Prostate gland (tissue), 2 donors: ENCODE measurements at places on chromosomes 4 and X. TPM values are rescaled to one million over a fixed set of nuclear protein-coding genes. Genes with fewer than 3 reads are reported as not detected.
A peak's percentile ranks its signal among the peaks of the same experiment; 100 is the strongest.

- H3K27ac ChIP-seq = no peak overlapping the region
- no peak for DNase-seq
- H3K4me3 ChIP-seq = no peak overlapping the region
- H3K27me3 ChIP-seq = no peaks in the 10 kb centered on the region
- H3K4me1 ChIP-seq = no peaks in the 10 kb centered on the region
Measured at GRCh38 chrX:71991164-71991563, 80.5 kb downstream of the NHSL2 start.

DNA sequence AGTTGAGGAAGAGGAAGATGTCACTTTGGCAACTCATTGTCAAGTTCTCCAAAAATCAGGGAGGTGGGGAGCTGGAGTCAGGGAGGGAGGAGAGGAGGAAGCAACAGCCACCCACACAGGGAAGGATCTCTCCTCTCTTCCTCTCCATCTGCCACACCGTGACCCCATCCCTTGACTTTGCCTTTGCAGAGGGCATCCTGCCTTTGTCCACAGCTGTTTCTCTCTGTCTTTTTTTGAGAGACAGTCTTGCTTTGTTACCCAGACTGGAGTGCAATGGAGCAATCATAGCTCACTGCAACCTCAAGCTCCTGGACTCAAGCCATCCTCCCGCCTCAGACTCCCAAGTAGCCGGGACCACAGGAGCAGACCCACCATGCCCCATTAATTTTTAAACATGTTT is 276.0 kb downstream of the SHOX start:
- no peak for DNase-seq
- H3K27me3 ChIP-seq = no peaks in the 10 kb centered on the region
- H3K4me3 ChIP-seq = no peak overlapping the region
- H3K4me1 ChIP-seq = no peaks in the 10 kb centered on the region
- no peak overlapping the region for H3K27ac ChIP-seq

DNA sequence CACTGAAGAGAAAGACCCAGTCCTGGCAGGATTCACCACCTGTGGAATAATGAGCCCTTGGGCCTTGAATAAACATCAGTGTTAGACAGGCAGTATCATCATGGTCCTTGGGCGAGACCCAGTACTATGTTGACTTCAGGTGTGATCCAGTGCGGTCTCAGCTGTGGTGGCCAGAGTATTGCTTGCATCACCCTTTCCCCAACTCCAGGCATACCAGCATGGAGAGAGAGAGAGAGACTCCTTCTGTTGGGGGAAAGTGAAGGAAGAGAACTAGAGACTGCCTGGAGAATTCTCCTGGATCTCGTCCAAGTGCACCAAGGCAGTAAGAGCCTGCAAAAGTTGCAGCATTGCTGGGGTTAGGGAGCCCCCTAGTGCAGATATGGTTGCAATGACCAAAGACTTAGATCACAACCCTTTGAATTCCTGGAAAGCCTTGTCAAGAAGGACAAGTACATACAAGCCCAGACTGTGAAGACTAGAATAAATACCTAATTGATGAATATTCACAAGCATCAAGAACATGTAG is 61.1 kb upstream of the VAMP7 start:
- no peaks in the 10 kb centered on the region for H3K4me1 ChIP-seq
- no peaks in the 10 kb centered on the region for H3K27me3 ChIP-seq
- DNase-seq = peak; percentile 58
- H3K4me3 ChIP-seq = no peak overlapping the region
- H3K36me3 ChIP-seq = no peaks in the 10 kb centered on the region

DNA sequence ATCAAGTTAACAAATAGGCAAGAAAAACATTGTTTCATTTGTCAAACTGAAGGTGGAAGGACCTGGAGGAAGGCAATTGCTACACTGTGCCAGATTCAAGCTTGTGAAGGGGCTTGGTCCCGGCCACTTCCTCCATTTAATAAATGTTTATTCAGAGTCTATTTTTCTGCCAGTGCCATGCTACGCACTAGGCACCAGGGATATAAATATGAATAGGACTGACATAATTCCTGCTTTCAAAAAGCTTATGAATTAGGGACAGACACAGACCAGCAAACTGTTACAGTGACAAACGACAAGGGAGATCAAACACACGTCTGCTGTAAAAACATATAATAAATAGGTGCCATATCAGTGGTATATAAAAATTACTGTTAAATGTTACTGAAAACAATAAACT is 571 bp downstream of the TLR6 start:
- no peaks in the 10 kb centered on the region for H3K36me3 ChIP-seq
- H3K27ac ChIP-seq = no peak overlapping the region
- no peak for DNase-seq
- no peaks in the 10 kb centered on the region for H3K4me1 ChIP-seq
- no peaks in the 10 kb centered on the region for H3K27me3 ChIP-seq

DNA sequence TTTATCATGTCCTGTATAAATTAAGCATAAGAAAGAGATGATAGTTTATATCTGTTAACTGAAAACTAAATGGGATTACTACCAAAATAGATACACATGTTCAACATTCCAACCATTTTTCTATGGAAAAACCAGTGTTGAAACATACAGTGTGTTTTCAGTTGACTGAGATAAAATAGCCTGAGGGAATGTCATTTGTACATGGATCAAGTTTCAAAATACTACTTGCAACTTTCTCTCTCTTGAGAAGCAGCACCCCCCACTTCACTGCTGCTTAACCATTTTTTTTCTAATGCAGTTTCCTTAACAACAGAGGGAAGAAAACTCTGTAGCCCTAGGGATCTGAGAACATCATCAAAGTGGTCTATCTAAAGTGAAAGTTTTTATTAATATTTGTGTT is 70.8 kb downstream of the NPNT start:
- H3K36me3 ChIP-seq = no peaks in the 10 kb centered on the region
- H3K27me3 ChIP-seq = no peaks in the 10 kb centered on the region
- no peak overlapping the region for H3K4me3 ChIP-seq
- H3K4me1 ChIP-seq = no peaks in the 10 kb centered on the region
- H3K27ac ChIP-seq = no peak overlapping the region

Gene BTC
- total RNA-seq = 3.3 TPM

Gene RNF113A
- total RNA-seq = 13.2 TPM

DNA sequence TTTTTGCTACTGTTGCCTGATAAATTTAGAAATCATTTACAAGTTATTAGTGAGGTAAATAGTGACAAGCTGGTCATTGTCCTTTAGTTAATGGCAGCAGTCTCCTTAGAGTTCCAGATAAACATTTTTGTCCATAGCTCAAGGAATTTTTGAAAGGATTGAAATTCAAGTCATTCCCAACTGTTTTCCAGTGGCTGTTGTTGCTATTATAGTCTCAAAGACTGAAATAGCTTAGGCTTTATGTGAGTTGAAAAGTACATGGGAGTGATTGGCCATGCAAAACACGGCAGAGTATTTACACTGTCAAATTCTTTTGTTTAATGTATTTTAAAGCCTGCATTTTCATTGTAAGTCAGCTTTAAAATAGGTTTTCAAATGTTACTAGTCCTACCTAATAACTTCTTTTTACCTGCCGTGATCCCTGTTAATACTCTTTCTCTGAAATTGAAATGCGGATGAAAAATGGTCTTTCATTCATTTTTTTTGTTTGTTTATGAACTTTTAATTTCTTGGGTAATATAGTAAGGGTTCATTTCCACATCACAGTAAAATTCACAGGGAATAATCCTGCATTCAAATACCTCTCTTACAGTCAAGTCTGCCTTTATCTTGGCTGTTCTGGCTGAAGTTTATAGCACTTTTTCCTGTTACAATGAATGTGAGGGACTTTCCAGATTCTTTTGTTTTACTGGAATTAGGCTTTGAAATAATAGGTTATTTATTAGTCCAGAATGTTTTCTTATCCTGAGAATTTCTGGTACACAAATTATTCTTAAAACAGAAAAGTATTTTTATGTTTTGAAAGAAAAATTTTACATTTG is 85.1 kb downstream of the PDLIM5 start:
- H3K27ac ChIP-seq = no peak overlapping the region
- no peak overlapping the region for H3K4me3 ChIP-seq
- H3K27me3 ChIP-seq = no peaks in the 10 kb centered on the region
- H3K36me3 ChIP-seq = no peaks in the 10 kb centered on the region

Gene TMEM31
- total RNA-seq = 7.6 TPM

GRCh38 chr4:14925471-14925870 is 76.8 kb upstream of the CPEB2 start:
- no peaks in the 10 kb centered on the region for H3K27me3 ChIP-seq
- no peak overlapping the region for H3K4me3 ChIP-seq
- no peak overlapping the region for H3K27ac ChIP-seq
- no peaks in the 10 kb centered on the region for H3K4me1 ChIP-seq
- DNase-seq = no peak

DNA sequence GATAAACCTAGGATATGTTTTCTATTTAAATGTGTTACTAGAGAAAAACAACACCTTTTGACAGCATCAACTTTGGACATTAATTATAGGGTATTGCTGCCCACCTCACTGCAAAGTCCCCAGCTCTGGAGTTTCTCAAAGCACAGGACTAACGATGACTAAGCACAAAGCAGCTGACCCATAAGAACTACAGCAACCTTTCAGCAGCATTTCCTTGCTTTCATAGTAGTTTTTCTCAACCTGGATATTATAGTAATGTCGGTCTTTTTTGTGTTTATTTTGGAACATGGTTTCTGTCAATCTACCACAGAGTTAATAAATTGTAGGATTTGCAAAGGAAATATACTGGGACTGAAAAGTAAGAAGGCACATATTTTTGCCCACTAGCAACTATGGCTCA is 21.5 kb downstream of the HHIP start:
- H3K27me3 ChIP-seq = no peaks in the 10 kb centered on the region
- no peak overlapping the region for H3K27ac ChIP-seq
- H3K4me1 ChIP-seq = no peaks in the 10 kb centered on the region
- no peak for DNase-seq
- no peaks in the 10 kb centered on the region for H3K36me3 ChIP-seq
- no peak overlapping the region for H3K4me3 ChIP-seq

DNA sequence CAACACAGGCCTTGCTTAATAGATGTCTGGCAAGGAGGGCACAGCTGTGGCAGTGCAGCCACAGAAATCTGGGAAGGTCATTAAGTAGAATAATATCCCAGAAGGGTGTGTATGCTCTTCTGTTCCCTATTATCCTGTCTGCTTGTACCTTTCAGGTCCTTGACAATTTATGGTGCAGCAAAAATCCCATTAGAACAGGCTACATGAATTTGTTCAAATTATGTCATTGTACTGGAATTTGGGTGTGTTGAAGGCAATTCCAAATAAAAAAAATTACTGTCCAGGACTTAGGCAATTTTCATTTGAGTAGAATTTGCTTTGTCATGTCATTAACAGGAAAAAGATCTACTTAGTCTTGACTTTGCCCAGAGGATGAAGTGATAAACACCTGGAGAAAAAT is 192.1 kb downstream of the IDS start:
- no peaks in the 10 kb centered on the region for H3K36me3 ChIP-seq
- no peaks in the 10 kb centered on the region for H3K4me1 ChIP-seq
- no peaks in the 10 kb centered on the region for H3K27me3 ChIP-seq
- H3K4me3 ChIP-seq = no peak overlapping the region
- H3K27ac ChIP-seq = no peak overlapping the region
- DNase-seq = no peak

DNA sequence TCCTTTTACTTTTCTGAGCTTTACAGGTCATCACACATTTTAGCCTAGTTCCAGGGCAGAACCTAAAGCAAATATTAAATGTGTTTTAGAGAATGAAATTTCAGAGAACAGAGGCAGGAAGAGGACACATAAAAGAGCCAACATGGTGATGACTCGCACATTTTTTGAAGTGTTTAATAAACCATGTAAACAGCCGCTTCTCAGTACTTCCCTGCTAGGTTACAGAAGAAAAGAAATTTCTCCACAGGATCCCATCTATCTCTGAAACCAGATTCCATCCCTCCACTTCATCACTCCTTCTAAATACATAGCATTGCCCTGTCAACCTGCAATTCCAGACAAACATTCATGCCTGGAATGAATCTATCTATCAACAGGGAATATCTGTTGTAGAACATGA is 949.5 kb upstream of the PCDH7 start:
- H3K27me3 ChIP-seq = no peaks in the 10 kb centered on the region
- no peaks in the 10 kb centered on the region for H3K4me1 ChIP-seq
- no peak overlapping the region for H3K4me3 ChIP-seq

- H3K27ac ChIP-seq = no peak overlapping the region
- H3K27me3 ChIP-seq = no peaks in the 10 kb centered on the region
- DNase-seq = no peak
- H3K36me3 ChIP-seq = no peaks in the 10 kb centered on the region
- no peaks in the 10 kb centered on the region for H3K4me1 ChIP-seq
Measured at GRCh38 chr4:139470997-139471665, 17.2 kb downstream of the RAB33B start.

DNA sequence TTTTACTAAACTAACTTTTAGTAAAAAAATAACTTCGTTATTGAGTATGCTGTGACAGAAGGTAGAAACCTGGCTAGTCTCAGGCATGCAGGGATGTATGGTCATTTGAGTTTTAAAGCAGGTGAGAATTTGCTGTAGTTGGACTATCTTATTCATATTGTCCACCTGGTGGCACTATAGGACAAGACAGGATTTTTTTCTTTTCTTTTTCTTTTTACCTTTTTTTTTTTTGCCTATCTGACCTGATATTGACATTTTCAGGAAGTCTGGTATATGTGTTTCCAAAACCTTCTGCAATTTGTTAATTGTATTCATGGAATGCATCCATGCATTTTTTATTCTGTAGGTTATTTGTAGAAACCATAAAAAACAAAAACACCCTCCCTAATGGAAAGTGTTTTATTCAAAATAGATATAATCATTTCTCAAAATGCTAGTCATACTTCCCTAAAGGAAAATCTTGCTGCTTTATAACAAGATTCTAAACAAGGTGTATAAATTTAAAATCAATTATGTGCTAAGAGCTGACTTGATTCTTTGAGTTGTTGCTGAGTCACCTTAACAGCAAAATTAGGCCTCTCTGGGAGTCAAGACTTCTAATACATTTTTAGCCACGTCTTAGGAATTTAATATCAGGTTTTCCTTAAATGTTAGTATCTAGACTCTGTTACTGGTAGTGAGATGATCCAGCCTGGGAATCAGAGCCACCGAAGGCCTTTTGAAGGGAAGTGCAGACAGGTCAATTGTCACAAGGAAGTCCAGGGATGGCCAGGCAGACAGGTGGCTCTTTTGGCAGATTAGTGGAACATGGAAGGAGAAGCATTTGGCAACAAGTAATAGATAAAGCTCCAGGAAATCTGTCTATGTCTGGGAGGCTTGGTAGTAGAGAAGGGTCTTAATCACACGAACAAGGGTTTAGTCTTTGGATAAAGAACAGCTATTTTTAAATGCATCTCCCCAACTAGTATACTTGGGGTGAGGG is 201.3 kb upstream of the GNPDA2 start:
- no peak overlapping the region for H3K4me3 ChIP-seq
- DNase-seq = no peak
- H3K27ac ChIP-seq = no peak overlapping the region
- no peaks in the 10 kb centered on the region for H3K36me3 ChIP-seq

GRCh38 chrX:77937291-77937690 is 26.8 kb downstream of the ATP7A start:
- H3K27me3 ChIP-seq = no peaks in the 10 kb centered on the region
- DNase-seq = no peak
- H3K4me3 ChIP-seq = no peak overlapping the region

- H3K4me1 ChIP-seq = no peaks in the 10 kb centered on the region
- no peak overlapping the region for H3K4me3 ChIP-seq
- DNase-seq = no peak
- H3K27ac ChIP-seq = no peak overlapping the region
- H3K36me3 ChIP-seq = no peaks in the 10 kb centered on the region
Measured at GRCh38 chr4:120773641-120774040, 148.9 kb downstream of the PRDM5 start.
